ENCODE measurements at places on chromosomes 7 and 10.

DNA sequence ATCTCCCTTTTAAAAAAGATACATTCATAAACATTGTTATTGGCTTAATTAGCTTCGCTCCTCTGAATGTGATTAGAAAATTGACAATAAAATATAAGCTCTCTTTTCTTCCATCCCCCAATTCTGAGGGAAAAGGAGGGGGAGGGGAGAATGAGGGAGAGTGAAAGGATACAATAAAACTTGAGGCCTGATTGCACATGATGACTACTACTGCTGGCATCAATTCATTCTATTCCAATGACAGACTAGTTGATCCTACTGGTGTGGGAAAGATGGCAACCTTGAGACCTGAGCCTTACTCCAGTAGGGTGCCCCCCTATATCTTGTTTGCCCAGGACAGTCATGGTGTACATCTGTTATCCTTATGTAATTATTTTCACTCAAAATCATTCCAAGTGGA is 4.5 kb upstream of the IQUB start:
- DNase-seq = no peak

DNA sequence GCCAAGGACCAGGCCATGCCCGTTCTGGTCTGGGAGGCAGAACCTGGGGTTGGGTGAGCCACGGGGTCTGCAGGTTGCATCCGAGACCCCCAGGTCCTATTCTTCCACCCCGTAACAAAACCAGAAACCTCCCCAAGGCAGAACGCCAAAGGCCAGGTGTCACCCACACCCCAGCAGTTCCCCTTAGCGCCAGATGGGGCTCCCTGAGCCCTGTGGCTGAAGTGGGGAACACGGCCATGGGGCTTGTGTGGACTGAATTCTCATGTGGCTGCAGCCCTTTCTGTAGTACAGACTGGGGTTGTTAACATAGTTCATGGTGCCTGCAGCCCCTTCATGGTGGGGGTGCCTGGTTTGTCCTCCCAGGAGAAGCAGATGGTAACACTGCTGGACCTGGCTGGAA is 10.2 kb downstream of the BRI3 start:
- no peak for DNase-seq

DNA sequence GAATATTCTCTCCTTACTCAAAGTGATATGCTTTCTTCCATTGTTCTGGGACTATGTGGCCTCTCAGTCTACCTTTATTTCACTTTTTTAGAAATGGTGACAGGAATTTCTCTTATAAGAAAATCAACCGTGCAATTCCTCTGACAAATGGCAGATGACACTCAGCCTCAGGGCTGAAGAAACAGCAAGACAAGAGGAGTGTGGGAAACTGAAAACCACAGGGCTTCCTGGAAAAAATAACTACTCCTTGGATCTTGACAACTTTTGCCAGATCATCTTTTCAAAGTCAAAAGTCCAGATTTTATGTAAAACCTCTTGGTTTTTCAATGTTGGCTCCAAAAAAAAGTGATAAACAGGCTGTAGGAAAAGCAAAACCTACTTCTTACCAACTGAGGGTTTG is 121.5 kb downstream of the TYW1B start:
- DNase-seq = no peak

- DNase-seq = peak; percentile 73
Measured at GRCh38 chr10:124626759-124627380, 117.3 kb downstream of the FAM53B start.

- no peak for DNase-seq
Measured at GRCh38 chr7:116311816-116312471, 101.6 kb downstream of the TES start.

GRCh38 chr7:85176197-85176596 is 10.7 kb downstream of the SEMA3D start:
- DNase-seq = no peak

DNA sequence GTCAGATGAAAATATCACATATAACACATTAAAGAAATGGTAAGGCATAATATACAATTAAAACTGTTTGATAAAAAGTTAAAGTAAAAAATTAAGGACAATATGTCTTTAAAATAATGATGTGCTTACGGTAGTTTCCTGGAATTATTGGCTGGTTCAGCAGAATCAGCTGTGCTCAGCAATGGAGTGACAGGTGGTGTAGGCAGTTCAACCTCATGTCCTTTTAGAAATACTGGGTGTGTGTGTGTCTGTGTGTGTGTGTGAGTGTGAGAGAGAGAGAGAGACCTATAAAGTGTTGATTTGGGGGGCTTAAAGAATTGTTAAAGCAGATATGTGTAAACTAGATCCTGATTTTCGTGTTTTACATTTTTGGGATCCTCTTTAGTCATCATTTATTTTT is 141.2 kb downstream of the ADAM22 start:
- no peak for DNase-seq

- no peak for DNase-seq
Measured at GRCh38 chr10:36450380-36450779, 675.0 kb upstream of the ANKRD30A start.

DNA sequence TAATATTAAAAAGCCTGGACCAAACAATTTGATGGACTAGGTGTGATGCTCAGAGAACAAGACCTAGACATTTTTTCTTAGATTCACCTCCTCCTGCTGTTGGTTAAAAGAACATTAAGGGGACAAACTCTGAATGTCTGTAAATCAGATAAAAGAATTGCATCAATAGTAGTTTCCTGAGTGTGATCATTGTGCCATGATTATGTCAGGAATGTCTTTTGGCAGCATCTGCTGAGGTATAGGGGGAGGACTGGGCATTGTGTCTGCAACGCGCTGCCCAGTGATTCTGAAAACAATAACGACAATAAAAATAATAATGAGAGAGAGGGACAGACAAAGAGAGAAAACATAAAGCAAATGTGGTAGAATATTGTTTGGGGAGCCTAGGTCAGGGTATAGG is 6.9 kb downstream of the C7orf57 start:
- no peak for DNase-seq

- DNase-seq = no peak
Measured at GRCh38 chr10:30897547-30897946, 134.1 kb downstream of the ZNF438 start.

DNA sequence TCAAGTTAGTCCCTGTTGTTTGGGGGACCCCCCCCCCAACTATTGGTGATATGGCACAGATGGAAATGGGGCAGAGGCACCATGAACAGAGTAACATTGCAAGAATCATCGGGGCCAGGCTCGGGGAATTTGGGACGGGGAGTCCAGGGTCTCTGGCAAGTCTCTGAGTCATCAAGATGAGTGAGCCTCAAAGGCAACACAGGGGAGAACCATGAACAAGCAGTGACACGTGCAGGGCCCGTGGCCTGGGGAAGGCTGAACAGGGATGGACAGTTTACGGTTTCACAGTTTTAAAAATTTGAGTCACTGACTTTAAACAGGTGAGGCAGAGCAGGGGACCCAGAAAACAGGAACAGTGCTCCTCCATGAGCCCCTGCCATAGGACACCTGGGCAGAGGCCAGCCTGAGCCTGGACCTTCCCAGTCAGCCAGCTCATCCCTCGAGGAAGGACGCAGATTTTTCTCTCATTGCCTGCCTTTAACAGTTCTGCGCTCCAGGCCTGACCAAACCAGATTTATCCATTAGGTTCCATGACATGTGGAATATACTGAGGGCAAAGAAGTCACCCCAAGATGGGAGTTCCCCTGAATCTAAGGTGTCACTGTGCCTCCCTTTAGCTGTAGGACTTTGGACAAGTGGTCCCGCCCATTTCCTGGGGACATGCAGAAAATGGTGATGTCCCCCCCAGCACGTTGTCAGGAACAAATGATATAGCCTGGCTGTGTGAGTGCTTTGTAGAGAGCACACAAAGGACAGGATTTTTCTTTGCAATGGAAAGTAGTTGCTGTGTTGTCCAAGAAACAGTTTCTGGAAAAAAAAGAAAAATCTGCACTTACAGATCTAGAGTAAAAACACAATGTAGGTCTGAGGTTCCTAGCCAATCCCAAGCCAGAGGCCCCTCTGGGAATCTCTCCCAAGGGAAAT is 23.8 kb downstream of the CHST15 start:
- no peak for DNase-seq

GRCh38 chr7:50476953-50477625 is 26.9 kb upstream of the FIGNL1 start:
- no peak for DNase-seq

GRCh38 chr7:13991791-13992595 is 2.5 kb upstream of the ETV1 start:
- DNase-seq = no peak

DNA sequence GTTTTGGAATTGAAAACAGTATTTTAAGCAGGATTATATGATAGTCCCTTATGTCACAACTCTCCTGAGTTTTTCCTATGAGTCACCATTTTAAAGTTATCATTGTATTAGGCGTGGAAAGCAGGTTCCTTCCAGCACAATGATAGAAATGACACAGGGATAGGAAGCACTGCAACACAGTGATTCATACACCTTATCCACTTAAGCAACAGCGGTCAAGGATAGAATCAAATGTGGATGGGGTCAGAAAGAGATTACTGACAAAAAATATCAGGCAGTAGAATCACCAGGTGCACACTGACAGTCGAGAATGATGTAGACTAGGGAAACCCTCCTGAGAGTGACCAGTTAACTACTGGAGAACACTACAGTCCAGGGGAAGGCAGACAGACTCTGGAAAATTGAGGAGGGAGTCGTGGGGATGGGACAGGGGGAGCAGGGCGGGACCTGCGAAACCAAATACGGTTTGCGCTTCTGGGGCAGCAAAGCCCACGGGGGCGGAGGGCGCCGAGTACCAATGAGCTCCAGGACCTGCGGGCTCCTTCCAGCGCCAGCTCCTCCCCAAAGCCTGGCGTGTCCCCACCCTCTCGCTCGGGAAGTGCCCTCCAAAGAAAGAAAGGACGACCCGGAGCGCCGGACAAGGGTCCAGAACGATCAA is 479 bp downstream of the PNPLA8 start:
- peak; percentile 31 for DNase-seq

GRCh38 chr7:76173566-76174205 is 28.0 kb upstream of the SRRM3 start:
- DNase-seq = no peak

DNA sequence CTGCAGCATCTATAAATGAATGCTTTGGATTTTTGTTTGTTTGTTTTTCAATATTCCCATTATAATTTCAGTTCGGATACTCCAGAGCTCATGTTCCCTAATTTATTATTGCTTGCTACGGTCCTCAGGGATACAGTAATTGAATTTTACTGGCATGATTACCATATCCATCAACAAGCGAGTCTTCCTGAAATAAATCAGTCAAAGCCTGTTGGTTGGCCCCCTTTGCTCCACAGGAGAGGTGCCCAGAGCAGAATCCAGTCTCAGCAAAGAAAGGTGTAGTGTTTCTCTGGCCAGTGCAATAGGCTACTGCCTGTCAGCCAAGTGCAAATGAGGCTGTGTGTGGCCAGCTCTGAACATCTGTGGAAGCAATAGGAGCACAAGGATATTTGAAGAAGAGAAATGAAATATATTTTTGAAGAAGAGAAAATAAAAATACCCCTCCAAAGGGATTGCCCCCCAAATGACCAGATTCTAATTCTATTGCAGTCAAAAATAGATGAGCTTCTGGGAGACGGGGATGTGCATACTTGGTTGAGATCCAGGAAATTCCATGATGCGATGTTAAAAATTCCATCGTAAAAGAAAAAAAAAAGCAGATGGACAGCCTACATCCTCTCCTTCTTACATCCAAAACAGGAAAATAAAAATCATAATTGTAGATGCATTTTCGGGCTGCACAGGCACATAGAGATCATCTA is 18.1 kb downstream of the TRIL start:
- no peak for DNase-seq

- DNase-seq = no peak
Measured at GRCh38 chr7:71298378-71298777, 166.4 kb downstream of the GALNT17 start.

GRCh38 chr7:21345361-21345760 is 82.5 kb upstream of the SP4 start:
- DNase-seq = no peak

- DNase-seq = no peak
Measured at GRCh38 chr7:140867467-140868462, 57.0 kb downstream of the BRAF start.

DNA sequence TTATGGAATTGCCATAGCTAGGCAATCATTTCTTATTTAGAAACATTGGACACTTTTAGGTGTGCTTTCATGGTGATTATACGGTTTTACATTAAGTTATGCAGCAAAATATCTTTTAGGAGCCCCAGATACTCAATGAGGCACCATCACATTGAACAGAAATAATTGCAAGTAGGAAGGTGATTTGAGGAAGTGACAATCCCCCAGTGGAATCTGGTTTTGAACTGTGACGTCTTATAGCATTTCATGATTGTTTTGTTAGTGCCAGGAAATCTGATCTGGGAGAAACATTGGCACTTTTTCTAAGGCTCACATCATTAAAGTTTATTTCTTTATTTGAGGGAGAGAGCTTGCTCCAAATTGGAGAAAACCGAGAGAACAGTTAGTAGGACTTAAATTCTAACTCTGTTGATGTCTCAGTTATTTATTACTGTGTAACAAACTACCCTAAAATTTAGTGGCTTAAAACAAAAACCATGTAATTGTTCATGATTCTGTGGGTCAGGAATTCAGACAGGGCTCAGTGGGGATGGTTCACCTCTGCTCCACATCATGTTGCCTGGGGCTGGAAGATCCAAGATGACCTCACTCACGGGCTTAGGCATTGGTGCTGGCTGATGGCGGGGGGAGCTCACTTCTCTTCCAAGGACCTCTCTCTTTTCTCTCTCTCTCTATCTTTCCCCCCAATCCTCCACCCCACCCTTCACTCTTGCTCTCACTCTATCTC is 78.2 kb upstream of the STEAP1B start:
- no peak for DNase-seq

- DNase-seq = no peak
Measured at GRCh38 chr10:110861930-110862649, 9.6 kb upstream of the PDCD4 start.

GRCh38 chr7:20284771-20285143 is 45.9 kb upstream of the ITGB8 start:
- no peak for DNase-seq

DNA sequence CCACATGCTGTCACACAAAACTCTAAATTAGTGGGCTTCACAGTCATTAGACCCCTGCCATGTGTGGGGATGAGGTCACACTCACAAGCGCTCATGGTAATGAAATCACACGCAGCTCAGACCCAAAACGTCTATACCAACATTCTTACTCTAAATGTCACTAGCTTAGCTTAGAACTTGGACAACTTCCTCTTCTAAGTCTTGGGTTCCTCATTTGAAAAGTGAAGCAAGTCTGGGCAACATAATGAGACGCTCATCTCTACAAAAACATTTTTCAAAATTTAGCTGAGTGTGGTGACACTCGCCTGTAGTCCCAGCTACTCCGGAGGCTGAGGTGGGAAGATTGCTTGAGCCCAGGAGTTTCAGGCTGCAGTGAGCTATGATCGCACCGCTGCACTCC is 92.7 kb upstream of the MACROH2A2 start:
- peak; percentile 77 for DNase-seq

Data from hematopoietic multipotent progenitor cell treated with erythropoietin and hydrocortisone succinate and interleukin-3 and kit ligand, for 4 days (in vitro differentiated cells).